ENCODE measurements at places on chromosomes 1 and 21. TPM values are rescaled to one million over a fixed set of nuclear protein-coding genes. Genes with fewer than 3 reads are reported as not detected.
A peak's percentile ranks its signal among the peaks of the same experiment; 100 is the strongest.

DNA sequence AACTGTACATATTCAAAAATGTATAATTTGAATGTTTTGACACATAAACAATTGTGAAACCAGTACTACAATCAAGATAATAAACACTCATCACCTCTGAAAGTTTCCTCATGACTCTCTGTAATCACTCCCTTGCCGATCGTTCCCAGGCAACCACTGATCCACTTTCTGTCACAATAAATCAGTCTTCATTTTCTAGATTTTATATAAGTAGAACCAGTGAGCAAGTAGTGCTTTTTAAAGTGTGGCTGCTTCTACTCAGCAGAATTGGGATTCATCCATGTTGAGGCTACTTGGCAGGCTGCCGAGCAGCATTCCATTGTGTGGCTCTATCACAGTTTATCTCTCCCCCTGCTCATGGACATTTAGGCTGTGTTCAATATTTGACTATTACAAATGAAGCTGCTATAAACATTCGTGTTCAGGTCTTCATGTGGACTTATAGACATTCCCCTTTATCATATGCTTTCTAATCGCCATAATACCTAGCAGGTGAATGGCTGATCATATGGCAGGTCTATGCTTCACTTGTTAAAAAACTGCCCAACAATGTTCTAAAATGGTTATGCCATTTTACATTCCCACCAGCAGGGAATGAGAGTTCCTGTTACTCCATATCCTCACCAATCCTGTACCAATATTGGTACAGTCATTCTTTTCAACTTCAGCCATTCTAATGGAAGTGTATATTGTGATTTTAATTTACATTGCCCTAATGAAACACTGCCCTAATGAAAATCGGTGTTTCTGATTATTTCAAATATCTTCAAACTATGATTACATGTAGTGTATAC is 20.5 kb downstream of the TEX38 start:
- no peak overlapping the region for H3K4me3 ChIP-seq
- no peak overlapping the region for H3K27ac ChIP-seq
- H3K4me1 ChIP-seq, result no peaks in the 10 kb centered on the region
- peaks cover 25% of the 10 kb centered on the region for H3K36me3 ChIP-seq
- no peaks in the 10 kb centered on the region for H3K27me3 ChIP-seq
- no peak for DNase-seq

DNA sequence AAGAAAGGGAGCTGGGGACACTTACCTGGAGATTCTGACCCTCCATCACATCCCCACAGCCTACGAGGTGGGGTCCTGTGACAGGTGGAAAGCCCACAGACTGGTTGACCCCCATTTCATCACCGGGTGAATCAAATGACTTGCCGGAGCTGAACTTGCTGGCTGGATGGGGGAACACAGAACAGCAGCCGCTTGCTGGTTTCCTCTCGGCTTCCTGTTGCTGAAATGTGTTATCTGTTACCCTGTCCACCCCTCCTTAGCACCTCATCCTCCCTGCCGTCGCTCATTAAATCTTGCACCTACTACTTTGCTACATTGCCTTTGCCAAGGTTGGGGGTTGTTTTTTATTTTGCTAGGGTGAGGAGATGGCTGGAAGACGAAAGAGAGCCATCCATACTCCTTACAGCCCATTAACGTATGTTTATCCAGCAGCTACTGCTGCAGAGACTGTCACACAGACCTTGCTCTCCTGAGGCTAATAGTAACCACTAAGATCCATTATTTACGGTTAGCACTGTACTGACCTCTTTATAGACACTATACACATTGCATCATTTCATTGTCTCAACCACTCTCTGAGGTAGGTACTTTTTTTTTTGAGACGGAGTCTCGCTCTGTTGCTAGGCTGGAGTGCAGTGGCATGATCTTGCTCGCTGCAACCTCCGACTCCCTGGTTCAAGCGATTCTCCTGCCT is 7.0 kb downstream of the PAFAH2 start:
- no peak overlapping the region for H3K27ac ChIP-seq
- no peak for DNase-seq
- peaks cover 47% of the 10 kb centered on the region for H3K36me3 ChIP-seq
- H3K4me3 ChIP-seq, result no peak overlapping the region

GRCh38 chr1:93818570-93818959 is 60.4 kb downstream of the DNTTIP2 start:
- H3K27me3 ChIP-seq, result no peaks in the 10 kb centered on the region
- H3K4me1 ChIP-seq, result no peaks in the 10 kb centered on the region
- DNase-seq, result no peak
- H3K4me3 ChIP-seq, result no peak overlapping the region

RGS16 gene
- total RNA-seq, result 1.1 TPM

CATSPERE gene
- total RNA-seq, result 0.98 TPM

- H3K27ac ChIP-seq, result no peak within 1 kb of the TSS
- no peak for DNase-seq
- H3K36me3 ChIP-seq, result no peaks in the 10 kb centered on the region
- H3K27me3 ChIP-seq, result no peaks in the 10 kb centered on the region
Observed at GRCh38 chr1:160189649-160190625, at the start of gene CASQ1. Gene CASQ1 (plus strand): TSS chr1:160190575. CDS start chr1:160190752, 177 bp downstream.

GNG12 gene
- total RNA-seq, result 69.9 TPM

CD1E gene
- total RNA-seq, result not detected

DNA sequence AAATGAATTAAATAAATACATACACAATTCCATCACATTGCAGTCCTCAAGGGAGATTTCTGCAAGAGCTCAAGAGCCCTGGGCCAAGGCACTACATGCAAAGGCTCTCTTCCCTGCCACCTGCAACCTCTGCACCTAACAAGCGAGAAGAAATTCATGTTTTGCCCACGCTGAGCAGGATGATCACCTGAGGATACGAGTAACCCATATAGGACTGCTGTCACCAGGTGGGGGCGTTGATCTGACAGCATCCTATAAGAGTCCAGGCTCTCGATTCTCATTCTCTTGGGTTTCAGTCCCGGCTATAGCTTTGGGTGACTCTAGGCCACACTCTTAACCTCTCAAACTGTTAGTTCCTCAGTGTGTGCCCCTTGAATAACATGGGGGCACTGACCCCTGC is 18.7 kb upstream of the SPOCD1 start:
- no peaks in the 10 kb centered on the region for H3K36me3 ChIP-seq
- H3K4me3 ChIP-seq, result no peak overlapping the region
- H3K27ac ChIP-seq, result no peak overlapping the region
- H3K4me1 ChIP-seq, result no peaks in the 10 kb centered on the region
- DNase-seq, result no peak

GRCh38 chr1:13807209-13807608 is 107.2 kb downstream of the PRDM2 start:
- DNase-seq, result no peak
- H3K4me1 ChIP-seq, result no peaks in the 10 kb centered on the region
- no peaks in the 10 kb centered on the region for H3K36me3 ChIP-seq
- no peaks in the 10 kb centered on the region for H3K27me3 ChIP-seq
- no peak overlapping the region for H3K27ac ChIP-seq
- no peak overlapping the region for H3K4me3 ChIP-seq

- no peak overlapping the region for H3K27ac ChIP-seq
- no peak overlapping the region for H3K4me3 ChIP-seq
- DNase-seq, result no peak
- H3K27me3 ChIP-seq, result no peaks in the 10 kb centered on the region
Observed at GRCh38 chr1:169495046-169495775, 9.5 kb upstream of the SLC19A2 start.

- H3K27me3 ChIP-seq, result no peaks in the 10 kb centered on the region
- no peak overlapping the region for H3K4me3 ChIP-seq
- no peak overlapping the region for H3K27ac ChIP-seq
- no peak for DNase-seq
- no peaks in the 10 kb centered on the region for H3K4me1 ChIP-seq
Observed at GRCh38 chr1:229075716-229076115, 195.2 kb upstream of the RAB4A start.

- H3K4me1 ChIP-seq, result peaks cover 11% of the 10 kb centered on the region
- no peaks in the 10 kb centered on the region for H3K27me3 ChIP-seq
- no peaks in the 10 kb centered on the region for H3K36me3 ChIP-seq
- H3K27ac ChIP-seq, result no peak overlapping the region
- H3K4me3 ChIP-seq, result no peak overlapping the region
Observed at GRCh38 chr1:53143527-53143926, 1.1 kb upstream of the SLC1A7 start.

DNA sequence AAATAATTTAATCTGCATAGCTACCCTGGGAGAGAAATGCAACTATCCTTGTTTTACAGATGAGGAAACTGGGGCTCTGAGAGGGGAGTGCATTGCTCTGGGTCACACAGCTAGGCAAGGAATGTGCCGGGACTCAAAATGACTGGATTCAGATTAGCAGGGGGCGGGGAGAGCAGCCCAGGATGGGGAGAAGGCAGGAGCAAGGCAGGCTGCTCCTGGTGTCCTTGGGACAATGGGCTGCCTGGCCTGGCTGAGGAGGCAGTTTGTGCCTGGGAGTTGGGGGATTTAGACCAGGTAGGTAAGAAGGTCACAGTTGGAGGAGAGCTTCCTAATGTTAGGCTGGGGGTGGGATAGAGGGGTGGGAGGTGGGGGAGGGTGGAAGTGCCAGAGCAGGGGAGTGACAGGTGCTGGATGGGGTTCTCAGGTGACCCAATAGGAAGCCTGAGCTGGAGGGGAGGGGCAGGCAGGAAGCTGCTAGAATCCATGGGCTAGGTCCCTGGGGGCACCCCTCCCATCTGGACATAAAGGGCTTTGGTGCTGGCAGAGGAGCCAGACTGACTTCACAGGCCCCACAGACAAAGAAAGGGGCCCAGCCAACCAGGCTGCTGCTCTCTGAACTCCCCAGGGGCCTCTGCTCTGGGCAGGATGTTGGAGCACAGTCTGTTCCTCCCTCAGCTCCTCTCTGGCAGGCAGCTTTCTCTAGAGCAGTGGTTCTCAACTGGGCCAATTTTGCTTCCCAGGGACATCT is 29.0 kb downstream of the TRIM62 start:
- DNase-seq, result peak; percentile 65
- H3K27ac ChIP-seq, result peak overlapping the region; percentile 54
- H3K4me3 ChIP-seq, result no peak overlapping the region
- peaks cover 22% of the 10 kb centered on the region for H3K4me1 ChIP-seq

ZNF683 gene
- not detected for total RNA-seq

DNA sequence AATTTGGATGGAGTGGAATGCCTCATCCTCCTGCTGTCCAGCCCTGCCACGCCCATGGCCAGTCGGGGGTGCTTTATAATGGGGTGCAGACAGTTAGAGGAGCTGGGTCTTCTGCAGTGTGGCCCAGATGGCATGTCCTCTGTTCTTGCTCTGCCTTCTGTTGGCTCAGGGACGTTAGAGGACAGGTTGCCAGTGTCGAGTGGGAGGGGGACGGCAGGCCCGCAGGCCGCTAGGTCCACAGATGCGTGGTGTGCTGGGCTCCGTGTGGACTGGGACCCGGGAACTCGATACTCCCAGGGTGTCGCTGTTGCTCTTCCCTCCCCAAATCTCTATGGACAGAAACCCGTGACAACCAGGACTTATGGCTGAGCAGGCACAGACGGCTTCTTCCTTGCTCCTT is 33.3 kb downstream of the SIM2 start:
- no peak for DNase-seq
- H3K4me1 ChIP-seq, result no peaks in the 10 kb centered on the region
- no peak overlapping the region for H3K27ac ChIP-seq
- peaks cover 27% of the 10 kb centered on the region for H3K27me3 ChIP-seq
- no peak overlapping the region for H3K4me3 ChIP-seq

OR10J4 gene
- not detected for total RNA-seq

DNA sequence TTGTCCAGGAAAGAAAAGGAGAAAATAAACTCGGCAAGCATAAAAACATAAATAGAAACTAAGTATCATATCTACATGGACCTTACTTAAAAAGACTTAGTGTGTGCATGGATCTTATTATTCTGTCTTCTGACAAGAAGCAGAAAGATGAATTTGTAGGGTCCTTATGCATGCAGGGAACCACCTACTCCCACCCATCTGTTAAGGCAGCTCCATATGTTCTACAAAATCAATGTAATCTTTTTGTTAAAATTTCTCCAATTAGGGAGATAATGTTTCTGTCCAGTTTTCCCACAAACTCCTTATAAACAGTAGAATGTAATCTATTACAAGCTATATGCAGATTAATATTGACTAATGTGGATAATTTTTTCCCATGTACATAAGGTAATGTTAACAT is 13.9 kb upstream of the PTPN14 start:
- no peak overlapping the region for H3K27ac ChIP-seq
- no peak for DNase-seq
- no peaks in the 10 kb centered on the region for H3K4me1 ChIP-seq
- H3K4me3 ChIP-seq, result no peak overlapping the region
- H3K36me3 ChIP-seq, result no peaks in the 10 kb centered on the region
- H3K27me3 ChIP-seq, result no peaks in the 10 kb centered on the region

IL10 gene
- 0.78 TPM for total RNA-seq

GRCh38 chr1:51488372-51489050 is 30.6 kb downstream of the EPS15 start:
- no peaks in the 10 kb centered on the region for H3K36me3 ChIP-seq
- no peak for DNase-seq

- no peaks in the 10 kb centered on the region for H3K36me3 ChIP-seq
- no peaks in the 10 kb centered on the region for H3K4me1 ChIP-seq
- H3K27me3 ChIP-seq, result no peaks in the 10 kb centered on the region
- H3K27ac ChIP-seq, result no peak overlapping the region
- DNase-seq, result no peak
Observed at GRCh38 chr21:31503467-31503866, 156.0 kb upstream of the SOD1 start.

KLF17 gene
- total RNA-seq, result not detected

DNA sequence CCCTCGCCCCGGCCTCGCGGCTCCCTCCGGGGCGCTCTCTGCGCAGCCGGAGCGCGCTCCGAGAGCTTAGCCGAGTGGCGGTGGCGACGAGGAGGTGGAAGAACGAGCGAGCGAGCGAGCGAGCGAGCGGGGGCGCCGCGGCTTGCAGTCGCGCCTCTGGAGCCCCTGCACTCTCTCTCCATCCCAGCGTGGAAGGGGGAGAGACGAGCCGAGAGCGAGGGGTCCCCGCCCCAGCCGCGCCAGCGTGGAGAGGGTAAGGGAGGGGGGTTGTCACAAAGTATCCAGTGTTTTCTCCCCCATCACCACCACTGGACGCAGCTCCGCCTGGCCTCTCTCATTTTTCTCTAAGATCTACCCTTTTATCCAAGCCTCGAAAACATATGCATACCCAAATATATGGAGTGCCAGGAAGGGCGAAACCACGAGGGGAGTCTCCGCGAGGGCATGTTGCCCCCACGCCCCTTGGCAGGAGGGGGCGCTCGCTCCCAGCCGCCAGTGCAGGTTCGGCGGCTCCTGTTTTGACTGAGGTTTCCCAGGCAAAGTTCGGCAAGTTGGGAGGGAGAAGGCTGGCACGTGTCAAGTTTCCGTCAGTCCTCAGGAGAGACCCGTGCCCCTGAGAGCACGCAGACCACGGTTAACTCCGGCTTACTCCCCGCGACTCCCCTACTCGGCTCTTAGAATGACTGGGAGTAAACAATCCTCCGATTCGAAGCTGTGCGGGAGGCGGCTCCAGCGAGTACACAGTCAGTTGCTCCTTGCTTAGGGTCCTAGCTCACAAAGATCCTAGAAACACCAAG is 569 bp upstream of the DAB1 start:
- no peaks in the 10 kb centered on the region for H3K36me3 ChIP-seq
- peak overlapping the region; percentile 60 for H3K4me3 ChIP-seq
- peak overlapping the region; percentile 84 for H3K27ac ChIP-seq
